ENCODE measurements at places on chromosomes 6 and 20.

DNA sequence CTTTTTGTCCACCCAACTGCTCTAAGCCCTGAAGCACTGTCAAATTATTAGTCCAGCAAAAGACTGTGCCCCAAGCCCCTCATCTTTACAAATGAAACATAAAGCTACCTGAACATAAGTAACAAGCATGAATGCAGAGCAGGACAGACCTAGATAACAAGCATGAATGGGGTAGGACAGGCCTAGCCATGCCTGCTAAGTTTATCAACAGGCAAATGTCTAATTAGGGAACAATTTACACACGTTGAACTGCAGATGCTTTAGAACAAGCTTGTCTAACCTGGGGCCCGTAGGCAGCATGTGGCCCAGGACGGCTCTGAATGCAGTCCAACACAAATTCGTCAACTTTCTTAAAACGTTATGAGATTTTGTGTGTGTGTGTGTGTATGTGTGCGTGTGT, 13.6 kb downstream of the FBXO30 start:
- DNase-seq = no peak

GRCh38 chr6:6834356-6835222, 246.1 kb downstream of the LY86 start:
- no peak for DNase-seq

DNA sequence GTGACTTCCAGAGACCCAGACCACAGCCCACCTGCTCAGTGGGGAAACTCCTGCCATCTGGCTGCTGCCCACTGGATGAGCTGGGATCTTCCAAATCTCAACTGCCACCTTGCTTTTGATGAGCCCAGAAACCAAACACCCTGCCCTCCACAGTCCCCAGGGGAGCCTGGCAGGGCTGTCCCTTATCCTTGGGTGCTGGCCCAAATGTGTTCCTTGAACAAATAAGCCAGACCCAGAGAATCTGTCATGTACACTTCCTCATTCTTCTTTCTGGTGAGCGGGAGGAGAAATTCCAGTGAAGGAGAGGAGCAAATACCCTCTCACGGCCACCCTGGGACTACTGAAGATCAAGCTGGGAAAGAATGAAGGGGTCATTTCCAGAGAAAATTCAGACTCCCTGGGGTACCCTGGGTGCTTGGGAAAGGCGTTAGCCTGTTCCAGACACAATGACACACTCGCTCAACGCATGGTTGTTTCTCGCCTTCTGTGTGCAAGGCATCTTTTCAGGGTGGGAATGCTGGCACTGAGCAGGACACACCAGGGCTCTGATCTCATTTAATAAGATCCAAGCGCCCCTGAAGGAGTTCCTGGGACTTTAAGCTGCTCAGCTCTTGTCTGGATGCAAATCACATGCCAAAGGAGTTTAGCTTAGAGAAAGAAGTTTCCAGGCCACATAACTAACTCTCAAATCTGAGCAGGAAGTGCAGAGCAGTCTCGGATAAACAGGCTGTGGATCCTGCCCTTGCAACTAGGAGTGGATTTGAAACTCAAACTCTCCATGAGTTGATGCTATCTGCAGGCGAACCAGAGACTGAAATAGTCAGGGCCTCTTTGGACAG, 38.5 kb downstream of the PXDC1 start:
- DNase-seq = no peak

GRCh38 chr6:50128420-50129005, 78.8 kb upstream of the DEFB112 start:
- peak; percentile 21 for DNase-seq

DNA sequence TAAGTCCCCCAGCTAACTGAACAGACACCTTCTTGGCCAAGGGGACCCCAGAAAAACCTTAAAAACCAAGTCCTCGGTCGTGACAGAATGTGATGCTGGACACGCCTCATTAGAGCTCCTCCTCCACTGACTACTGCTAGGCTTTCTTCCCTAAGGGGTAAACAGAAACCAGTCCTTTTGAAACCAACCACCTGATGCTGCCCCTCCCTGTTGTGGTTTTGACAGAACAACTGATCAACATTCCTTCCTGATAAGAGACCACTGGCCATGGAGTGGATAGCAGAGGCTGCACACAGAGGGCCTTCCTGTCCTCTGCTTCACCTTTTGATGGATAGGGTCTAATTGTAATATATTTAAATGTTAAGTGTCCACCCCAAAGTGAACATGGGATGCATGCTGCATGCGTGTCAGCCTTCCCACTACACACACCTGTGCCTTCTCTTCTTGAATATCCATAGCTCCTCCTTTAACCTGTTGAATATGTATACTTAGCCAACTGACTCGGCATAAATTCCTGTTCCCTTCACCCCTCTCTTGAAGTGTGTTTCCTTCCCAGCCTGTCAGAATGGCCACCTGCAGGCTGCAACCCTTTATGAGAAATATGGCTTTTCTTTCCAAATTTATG, 27.9 kb upstream of the SLC2A12 start:
- DNase-seq = no peak

DNA sequence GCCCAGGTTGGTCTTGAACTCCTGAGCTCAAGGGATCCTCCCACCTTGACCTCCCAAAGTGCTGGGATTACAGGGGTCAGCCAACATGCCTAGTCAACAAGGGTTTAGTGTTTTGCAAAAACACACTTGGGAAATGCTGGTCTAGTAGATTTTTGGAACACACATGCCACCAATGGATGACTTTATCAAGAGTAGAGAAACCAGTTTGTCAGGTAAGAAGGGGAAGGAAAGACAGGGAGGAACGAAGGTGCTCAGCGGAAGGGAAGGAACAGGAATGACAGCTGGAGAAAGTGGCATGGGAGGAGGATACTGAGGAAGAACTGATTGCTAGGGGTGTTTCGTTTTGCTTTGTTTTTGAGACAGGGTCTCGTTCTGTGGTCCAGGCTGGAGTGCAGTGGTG, 15.6 kb upstream of the SEC63 start:
- DNase-seq = no peak

DNA sequence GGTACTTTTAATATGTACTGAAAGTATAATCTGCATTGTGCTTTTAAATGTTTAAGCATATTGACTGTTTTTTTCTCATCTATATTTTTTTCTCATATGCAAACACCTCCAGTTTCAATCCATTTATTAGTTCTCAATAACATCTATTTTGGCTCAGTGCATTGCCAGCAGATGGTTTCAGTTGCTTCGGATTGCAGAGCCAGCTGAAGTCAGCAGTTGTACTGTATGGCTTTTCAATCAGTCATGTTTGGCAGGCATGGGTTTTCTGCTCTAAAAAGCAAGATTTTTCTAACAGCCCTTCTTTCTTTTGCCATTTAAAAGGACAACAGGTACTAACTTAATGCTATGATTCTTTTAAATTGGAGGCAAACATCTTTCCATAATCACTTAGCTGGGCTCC, 121.2 kb downstream of the CD109 start:
- DNase-seq = no peak

GRCh38 chr6:76862936-76863335, 600.4 kb downstream of the HTR1B start:
- no peak for DNase-seq

- no peak for DNase-seq
These were observed 29.1 kb downstream of the MRAP2 start for GRCh38 chr6:84062519-84063154.

DNA sequence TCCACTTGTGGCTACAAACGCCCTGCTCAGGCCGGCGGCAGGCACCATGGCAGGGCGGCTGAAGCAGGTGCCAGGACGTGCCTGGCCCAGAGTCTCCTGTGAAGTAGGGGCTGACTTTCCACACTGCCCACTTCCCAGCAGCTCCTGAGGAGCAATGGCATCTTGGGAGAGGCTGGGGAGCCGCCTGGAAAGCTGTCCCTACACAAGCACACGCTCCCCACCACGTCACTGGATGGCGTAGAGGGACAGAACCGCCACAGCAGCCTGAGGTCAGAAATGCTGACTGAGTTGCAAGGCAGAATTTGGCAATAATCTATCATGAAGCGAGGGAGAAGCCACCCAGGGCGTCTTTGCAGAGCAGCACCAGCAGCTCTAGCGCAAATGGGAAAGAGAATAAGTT, 86.3 kb downstream of the NINL start:
- no peak for DNase-seq

- DNase-seq = no peak
These were observed 5.6 kb downstream of the EEF1A1 start for GRCh38 chr6:73515204-73515655.

DNA sequence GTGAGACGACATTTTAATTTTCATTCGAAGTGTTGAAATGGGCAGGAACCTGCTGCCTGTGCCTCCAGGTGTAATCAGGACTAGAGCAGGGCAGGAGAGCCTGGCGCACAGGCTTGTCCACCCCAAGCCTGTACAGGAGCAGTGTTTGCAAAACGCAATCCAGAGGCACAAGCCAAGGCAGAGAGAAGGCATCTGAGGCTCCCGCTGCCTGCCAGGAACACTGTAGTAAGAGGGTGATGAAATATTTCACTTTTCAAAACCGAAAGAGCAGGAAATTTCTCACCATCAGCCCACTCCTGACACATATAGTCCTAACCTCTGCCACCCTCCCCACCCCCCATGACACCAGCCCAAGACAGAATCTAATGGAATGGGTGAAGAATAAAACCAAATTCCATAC, 132.5 kb downstream of the RTN4IP1 start:
- DNase-seq = no peak

- DNase-seq = no peak
These were observed 871.5 kb downstream of the QKI start for GRCh38 chr6:164286011-164286410.

GRCh38 chr6:34213772-34214171, 22.9 kb upstream of the HMGA1 start:
- no peak for DNase-seq

DNA sequence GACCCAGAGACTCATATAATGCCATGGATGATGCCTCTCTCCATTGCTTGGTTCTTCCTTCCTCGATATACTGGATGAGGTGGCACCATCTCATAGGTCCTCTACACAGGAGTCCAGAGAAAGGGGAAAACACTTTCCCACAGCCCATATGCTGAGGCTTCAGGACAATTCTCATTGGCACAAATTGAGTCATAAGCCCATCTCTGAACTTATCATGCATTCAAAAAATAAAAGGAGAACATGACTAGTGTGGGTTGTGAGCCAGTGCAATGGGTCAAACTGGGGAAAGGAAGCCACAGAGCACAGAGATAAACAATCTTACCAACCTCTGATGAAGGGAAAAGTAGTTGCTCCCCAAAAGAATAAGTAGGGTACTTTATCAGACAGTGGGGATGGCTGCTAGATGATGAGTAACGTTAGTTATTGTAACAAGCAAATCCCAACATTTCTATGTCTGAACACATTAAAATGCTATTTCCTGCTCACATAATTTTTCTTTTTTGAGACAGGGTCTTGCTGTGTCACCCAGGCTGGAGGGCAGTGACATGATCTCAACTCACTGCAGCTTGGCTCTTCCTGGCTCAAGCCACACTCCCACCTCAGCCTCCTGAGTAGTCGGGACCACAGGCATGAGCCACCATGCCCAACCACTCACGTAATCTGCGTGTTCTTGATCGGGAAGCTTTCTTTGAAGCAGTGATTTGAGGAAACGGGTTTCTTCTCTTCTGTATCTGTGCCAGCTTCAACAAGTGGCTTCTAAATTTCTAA, 27.0 kb downstream of the SOD2 start:
- DNase-seq = no peak

DNA sequence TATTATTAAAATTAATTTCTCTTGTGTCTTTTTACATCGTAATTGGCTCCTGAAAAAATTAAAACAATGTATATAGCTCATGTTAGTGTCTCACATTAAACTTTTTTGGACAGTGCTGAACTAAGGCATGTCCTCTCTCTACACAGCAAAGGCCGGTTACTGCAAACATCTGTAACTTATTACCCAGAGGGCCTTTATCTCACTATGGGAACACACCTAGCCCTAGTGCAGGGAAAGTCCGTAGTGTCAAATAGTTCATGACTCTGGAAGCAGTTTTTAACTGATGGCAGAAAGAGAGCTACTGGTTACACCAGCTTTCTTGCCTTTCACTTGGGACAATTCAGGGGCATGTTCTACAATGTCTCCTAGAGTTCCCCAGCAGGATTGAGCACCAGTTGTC, 82.2 kb downstream of the PAK5 start:
- no peak for DNase-seq

DNA sequence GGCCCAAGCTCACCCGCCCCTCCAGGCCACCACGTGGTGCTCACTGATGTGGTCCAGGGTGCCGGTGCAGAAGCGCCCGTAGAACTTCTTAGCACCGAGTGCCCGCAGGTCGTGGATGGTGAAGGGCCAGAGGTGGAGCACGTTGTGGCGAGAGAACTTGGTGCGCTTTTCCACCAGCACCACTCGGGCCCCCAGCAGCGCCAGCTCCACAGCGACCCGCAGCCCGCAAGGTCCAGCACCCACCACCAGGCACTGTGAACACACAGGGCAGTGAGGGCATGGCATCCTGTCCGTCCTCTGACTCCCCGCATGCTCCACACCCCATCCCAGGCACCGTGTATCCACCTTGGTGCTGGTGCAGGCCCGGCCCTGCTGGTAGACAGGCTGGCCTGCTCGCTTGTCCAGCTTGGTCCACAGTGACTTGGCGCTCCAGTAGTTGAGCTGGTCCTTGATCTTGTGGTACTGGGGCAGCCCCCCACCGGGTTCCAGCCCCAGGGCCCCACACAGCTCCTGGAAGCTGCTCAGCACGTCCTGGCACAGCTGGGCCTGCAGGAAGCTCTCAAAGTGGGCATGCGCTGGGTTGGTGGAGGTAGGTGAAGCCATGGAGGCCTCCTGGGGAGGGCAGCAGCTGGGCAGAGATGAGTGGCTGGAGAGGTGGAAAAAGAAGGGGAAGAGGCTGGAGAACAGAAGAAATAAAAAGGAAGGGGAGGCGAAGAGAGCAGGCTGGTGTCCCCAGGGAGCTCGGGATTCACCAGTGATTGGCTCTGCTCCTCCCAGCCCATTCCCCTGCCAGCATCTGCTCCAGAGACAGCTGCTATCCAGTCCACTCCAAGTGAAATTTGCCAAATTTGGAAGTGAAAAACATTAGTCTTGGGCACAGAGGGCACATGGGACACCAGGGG, 1.7 kb downstream of the MICAL1 start:
- DNase-seq = peak; percentile 66
